Stimulated activated CD8-positive, alpha-beta memory T cell treated with anti-CD3 and anti-CD28 coated beads, Interleukin-7, amount 100 ng/mL, for 4 hours (primary cell): ENCODE measurements at places on chromosomes 6 and 20.

DNA sequence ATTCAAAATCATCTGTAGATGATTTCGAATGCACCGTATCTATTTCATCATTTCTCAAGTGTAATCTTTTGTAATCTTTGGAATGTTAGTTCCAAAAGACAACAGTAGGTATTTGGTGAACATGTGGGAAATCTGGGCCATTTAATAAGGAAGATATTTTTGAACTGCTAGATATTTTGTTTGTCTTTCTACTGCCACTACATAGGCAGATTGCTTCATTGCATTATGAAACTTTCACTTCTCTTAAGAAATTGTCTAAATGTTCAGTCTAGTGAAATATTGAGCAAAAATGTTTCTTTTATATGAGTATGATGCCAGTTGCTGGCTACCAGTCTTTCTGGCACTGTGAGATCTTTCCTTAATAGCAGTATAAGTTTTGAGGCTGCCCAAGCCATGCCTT, 527.8 kb upstream of the RNF217 start:
- no peak for DNase-seq

DNA sequence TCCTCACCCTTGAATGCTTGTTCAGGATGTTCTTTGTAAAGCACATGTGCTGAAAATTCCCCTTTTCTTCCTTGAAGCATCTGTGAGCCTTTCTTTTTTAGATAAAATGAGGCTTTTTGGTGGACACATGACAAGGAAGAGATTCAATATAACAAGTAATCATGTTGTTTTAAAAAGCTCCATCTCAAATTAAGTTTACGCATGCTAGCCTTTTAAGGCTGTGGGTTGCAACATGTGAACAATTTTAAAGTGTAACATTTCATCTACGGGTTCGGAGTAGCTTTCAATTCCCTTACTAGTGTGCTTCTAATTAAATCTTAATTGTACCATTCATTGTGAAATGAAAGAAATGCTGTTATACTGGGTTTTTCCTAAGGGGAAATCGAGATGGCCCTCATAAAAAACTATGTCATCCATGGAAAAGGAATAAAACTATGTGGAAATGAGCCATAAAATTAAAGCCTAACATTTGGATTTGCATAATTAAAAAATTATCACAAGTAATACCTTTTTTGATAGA, 19.3 kb upstream of the OSTM1 start:
- DNase-seq: no peak

GRCh38 chr6:157879034-157879872, 56.2 kb downstream of the SNX9 start:
- no peak for DNase-seq

DNA sequence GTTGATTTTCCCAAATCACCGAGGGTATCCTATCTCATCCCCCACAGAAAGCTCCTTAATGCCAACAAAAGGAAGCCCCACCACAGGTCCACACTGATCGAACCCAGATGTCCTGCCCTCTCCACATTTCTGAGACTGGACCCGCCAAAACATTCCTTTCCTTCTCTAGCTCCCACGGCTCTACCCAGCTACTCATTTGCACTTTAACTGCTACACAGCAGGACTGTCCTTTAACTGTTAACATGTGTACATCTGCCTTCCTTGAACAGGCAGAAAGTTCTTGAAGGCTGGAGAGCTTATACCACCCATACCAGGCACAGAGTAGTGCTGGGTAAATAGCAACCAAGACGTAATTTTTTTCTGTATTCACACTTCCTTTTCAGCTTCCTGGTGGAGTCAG, 68.6 kb downstream of the TRMT6 start:
- DNase-seq: no peak

DNA sequence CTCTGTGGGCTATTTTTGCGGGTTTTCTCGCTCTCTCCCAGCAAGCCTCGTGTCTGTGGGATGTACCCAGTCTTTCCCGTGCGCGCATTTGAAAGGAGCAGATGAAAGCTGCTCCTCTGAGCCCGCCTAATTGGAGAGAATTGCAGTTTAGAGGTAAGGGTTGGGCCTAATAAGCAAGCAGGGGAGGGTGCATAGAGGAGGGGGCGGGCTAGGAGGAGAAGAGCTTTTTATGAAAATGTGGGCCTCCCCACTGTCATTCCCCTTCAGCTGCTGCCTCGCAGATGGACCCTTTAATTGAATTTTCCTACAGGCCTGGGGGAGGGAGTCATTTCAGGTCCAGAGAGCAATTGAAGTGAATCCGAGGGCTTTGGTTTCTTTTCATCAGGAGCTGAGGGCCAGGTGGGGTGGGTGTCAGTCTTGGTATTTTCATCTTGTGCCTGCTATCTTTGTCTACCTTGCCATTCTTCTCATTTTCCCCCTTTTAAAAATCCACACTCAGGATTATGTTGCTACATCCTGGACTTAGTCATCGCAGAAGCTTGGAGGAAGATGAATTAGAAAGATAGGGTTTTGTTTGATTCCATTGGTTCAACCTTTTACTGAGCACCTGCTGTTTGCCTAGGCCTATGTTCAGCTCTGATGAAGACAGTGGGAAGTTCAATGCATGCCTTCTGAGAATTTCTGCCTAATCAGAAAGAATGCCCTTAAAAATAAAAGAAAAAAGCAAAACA, 423.4 kb downstream of the CD83 start:
- DNase-seq: no peak

GRCh38 chr6:154491567-154492470, 18.7 kb downstream of the CNKSR3 start:
- no peak for DNase-seq

GRCh38 chr20:9348747-9349146, 165.6 kb upstream of the LAMP5 start:
- no peak for DNase-seq

DNA sequence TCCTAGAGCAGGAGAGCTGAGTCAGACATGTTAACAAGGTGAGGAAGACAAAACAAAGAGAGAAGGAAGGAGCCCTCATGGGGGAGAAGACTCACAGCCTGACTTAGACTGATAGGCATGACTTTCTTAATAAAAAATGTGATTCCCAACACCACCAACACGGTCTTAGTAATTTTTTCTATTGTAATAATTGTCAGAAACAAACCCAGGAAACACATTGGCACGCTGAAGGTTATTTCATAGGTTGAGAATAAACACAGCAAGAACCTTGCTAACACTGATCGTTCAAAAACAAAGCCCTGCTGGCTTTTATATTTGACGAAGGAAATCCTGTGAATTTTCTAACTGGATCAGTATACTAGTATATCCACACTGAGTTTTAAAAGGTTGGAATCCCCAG, 286.8 kb downstream of the HACE1 start:
- no peak for DNase-seq

DNA sequence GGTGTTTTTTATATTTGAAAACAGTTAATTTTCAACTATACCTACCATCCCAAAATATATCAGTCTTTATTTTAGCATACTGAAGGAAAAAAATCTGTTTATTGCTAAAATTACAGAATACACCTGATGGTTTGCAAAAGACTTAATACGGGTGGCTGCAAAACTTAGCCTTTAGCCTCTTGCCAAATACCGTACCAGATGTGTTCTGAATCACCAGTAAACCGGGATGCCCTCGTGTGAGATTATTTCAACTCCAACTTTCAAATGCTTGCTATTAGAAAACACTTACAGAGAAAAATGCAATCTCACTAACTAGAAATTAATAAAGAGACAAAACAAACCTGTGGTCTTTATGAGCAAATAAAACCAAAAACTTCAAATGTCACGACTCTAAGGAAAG, 36.0 kb downstream of the REV3L start:
- DNase-seq: no peak

GRCh38 chr20:35446356-35447078, 8.5 kb upstream of the GDF5 start:
- DNase-seq: no peak

GRCh38 chr6:151254451-151255081, 14.8 kb downstream of the AKAP12 start:
- DNase-seq: no peak

DNA sequence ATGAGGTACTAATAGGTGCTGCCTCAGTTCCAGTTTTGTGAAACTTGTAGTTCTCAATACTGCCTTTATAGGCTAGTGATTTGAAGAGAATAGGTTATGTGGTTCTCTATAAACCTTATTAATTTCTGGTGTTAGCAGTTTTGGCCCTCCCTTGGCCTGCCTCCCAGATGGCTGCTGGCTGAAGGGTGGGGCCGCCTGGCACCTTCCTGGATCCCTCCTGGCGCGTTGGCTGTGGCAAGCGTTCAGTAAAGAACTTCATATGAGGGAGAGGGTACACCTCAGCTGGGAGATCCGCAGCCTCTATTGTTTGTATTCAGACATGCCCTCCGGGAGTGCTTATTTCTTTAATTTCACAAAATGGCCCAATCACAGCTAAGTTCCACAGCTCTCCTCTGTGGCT, 51.9 kb downstream of the FAM120B start:
- DNase-seq: no peak

DNA sequence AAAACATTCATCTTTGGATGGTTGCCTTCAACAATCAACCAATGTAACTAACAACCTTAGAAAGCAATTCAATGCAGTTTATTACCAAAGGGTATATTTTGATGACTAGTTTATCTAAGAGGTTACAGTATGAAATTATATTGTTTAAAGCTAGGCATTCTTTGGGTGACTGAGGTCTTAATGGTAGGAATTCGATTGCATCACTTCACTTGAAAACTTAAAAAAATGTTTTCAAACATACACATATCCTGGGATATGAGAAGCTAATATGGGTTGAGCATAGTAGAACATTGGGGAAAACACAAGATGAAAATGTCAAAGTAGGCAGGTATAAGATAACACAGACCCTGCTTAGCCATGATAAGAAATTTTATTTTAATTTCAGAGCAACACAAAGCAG, 144.6 kb upstream of the BMP5 start:
- no peak for DNase-seq

GRCh38 chr6:90689172-90689571, 102.3 kb upstream of the MAP3K7 start:
- DNase-seq: no peak

DNA sequence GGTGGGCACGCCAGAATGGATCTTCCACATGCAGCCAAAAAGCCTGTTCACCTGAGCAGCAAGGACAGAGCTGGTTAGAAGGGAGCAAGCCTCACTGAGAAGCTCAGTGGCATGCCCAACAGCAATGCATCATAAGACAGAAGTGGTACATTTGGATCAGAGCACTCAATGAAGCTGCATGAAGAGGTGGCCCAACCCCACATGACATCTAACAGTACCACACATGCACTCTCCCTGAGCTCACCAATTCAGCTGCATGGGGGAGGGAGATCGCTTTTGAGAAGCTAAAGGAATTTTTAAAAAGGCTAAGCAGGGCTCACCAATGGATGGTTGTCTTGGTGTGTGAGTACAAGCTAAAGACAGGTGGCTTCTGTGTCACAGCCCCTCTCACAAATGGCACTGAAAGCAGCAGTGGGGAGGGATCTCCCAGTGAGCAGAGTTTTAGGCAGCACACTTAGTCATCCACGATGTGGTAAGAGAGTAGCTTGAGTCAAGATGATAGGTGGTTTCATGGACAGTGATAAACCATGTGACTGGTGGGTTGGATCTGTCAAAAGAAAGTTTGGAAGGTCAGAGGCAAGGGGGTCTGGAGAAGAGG, 166.6 kb upstream of the TAB2 start:
- no peak for DNase-seq

DNA sequence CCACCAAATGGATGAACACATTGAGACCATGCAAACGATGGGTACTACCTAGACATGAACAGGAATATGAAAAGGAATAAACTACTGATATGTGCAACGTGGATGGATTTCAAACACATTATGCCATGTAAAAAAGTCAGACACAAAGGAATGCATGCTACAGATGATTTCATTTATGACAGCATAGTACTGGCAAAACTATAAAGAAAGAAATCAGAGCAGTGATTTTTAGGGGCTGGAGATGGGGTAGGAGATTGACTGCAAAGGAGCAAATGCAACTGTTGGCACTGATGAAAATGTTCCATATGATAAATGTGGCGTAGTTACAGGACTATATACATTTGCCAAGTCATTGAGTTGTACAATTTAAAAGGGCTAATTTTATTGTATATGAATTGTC, 13.4 kb upstream of the COL12A1 start:
- no peak for DNase-seq

- DNase-seq: no peak
Observed at GRCh38 chr20:39877788-39878187, 811.2 kb downstream of the MAFB start.

- DNase-seq: no peak
Observed at GRCh38 chr20:7274870-7275269, 507.4 kb downstream of the BMP2 start.

GRCh38 chr6:82571455-82571854, 207.8 kb downstream of the TPBG start:
- DNase-seq: no peak

DNA sequence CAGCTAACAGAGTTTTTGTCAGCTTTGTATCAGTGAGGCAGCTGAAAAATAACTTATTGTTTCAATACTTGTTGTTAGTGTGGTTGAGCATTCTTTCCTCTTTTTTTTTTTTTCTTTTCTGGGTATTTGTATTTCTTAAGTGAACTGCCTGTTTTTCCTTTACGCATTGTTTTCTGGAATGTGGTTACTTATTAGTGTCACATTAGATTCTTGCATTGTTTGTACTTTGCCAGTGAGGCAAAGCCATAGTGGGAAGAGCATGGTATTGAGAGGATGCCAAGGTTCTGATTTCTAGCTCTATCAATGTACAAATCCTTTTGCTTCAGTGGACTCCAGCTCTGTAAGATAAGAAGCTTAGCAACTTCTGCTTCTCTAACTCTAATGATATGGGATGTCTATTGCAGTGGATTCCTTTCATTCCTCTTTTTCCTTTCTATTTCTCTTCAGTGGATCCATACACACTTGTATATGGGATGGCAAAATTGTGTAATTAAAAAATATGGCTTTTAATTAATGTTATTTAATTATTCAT, 3.9 kb downstream of the CDKAL1 start:
- DNase-seq: no peak

GRCh38 chr6:158011478-158011920, 29.8 kb downstream of the SYNJ2 start:
- DNase-seq: no peak

DNA sequence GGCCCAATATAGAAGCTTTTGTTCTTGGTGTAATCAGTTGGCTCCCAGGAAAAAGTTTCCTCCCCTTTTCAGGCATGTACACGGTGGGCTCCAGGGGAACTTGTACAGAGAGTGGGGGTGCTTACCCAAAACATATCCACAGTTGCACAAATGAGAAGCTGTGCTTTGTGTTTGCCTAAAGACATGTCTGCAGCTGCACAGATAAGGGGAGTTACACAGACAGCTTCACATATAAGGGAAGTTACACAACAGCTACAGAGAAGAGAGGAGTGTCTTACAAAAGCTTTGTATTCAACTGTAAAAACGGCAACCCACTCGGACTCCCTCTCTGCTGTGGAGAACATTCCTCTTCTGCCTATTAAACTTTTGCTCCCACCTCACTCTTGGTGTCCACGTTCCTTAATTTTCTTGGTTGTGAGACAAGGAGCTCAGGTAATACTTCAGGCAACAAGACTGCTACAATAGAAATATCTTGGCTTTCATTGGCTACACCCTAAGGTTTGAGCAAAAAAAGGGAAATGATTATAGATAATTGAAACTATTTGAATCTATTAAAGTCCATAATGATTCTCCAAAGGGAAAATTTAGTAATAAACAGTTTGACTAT, 7.4 kb upstream of the PNRC1 start:
- DNase-seq: no peak
